ENCODE measurements at places on chromosomes 1 and 21.

DNA sequence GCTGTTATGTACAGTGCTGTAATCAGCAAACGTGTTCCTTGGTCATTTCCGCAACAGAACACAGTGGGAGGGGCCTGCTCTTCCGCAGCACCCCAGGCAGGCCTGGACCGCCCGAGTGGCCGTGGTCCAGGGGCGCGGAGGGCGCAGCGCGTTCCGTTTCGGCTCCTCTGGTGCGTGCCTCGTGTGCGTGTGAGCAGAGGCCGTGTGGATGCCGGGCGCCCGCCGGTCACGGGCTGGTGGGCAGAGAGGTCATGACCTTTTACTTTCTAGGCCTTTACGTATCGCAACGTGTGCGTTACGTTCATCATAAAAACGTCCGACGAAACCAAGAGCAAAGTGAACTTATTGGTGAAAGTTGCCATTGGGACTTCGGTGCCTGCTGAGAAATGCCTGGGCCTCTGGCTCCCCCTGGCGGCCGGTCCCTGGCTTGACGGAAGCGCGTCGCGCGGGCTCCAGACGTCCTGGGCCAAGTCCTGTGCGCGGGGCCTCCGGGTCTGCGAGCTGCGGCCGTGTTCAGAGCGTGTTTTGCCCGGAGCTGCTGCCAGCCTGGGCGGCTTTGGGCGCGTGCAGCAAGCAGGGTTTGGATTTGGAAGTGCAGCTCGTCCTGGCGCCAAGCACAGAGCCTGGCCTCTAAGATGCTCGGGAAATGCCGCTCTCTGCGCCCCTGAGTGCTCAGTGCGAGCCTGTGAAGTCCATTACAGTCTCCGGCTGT is 34.4 kb downstream of the COL18A1 start:
- DNase-seq, result peak; percentile 66

- DNase-seq, result no peak
These were observed 54.8 kb upstream of the USP1 start for GRCh38 chr1:62381831-62382657.

- DNase-seq, result no peak
These were observed 122.1 kb downstream of the UBR4 start for GRCh38 chr1:19087737-19088594.

DNA sequence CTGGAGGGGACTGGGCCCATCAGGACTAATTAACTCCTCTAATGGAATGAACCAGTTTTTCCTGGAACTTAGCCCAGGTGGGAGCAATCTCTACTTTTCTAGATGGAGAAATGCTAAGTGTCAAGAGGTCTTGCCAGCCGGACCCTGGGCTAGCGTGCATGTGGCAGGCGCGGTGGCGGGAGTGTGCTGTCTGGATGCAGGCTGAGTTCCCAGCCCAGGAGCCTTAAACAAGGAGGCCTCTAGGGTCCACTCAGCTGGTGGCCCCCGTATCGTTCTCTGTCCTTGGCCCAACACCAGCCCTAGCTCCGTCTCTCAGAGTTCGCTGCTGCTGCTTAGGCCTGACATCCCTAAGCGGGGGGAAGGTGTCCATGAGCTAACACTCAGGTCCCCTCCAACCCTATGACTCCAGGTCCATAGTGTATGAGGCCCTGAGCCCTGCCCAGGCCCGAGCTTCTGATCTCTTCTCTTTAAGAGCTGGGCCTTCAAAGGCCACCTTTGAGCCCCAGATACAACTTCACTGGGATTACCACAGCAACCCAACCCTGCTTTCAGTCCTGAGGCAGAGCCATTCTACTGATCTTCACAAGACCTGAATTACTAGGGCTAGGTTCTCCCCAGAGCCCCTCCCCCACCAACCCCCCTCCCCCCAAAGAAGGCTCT is 3.7 kb upstream of the KCNC4 start:
- no peak for DNase-seq
